ENCODE measurements at places on chromosomes 13 and 19. TPM values are rescaled to one million over a fixed set of nuclear protein-coding genes. Genes with fewer than 3 reads are reported as not detected.

Gene ANO8
- total RNA-seq = 9.0 TPM

Gene FFAR3
- not detected for total RNA-seq

Gene HRC
- 1.2 TPM for total RNA-seq

Gene KLK11
- 24.3 TPM for total RNA-seq
